Aorta (tissue), 5 donors: ENCODE measurements at places on chromosomes 12 and 14. TPM values are rescaled to one million over a fixed set of nuclear protein-coding genes. Genes with fewer than 3 reads are reported as not detected.

CSRP2 gene
- 179 TPM for polyA plus RNA-seq

ASCL1 gene
- polyA plus RNA-seq = not detected

NUAK1 gene
- polyA plus RNA-seq = 8.7 TPM

ANO4 gene
- polyA plus RNA-seq = not detected

GRIP1 gene
- 0.38 TPM for polyA plus RNA-seq

CAPZA3 gene
- not detected for polyA plus RNA-seq

ARHGDIB gene
- polyA plus RNA-seq = 248 TPM

LIN7A gene
- 1.4 TPM for polyA plus RNA-seq
